Thymus (tissue), 14 donors: ENCODE measurements at places on chromosomes 4 and X. TPM values are rescaled to one million over a fixed set of nuclear protein-coding genes. Genes with fewer than 3 reads are reported as not detected.

Gene RBM46
- 0.09 TPM for total RNA-seq

Gene DGKK
- under 0.01 TPM for total RNA-seq

Gene MAP7D3
- 9.2 TPM for total RNA-seq

Gene DACH2
- total RNA-seq = 0.05 TPM

Gene PDE6B
- 22.5 TPM for total RNA-seq

Gene HSFX2
- total RNA-seq = 0.28 TPM

- no peak for DNase-seq
Observed at GRCh38 chr4:3418029-3418762, 23.6 kb upstream of the HGFAC start.

GRCh38 chrX:105375816-105376215 is 155.3 kb upstream of the TEX13A start:
- no peak for DNase-seq

- no peak for DNase-seq
Observed at GRCh38 chr4:154485127-154485773, 6.3 kb downstream of the DCHS2 start.

GRCh38 chr4:182400790-182401189 is 157.6 kb downstream of the TENM3 start:
- no peak for DNase-seq

DNA sequence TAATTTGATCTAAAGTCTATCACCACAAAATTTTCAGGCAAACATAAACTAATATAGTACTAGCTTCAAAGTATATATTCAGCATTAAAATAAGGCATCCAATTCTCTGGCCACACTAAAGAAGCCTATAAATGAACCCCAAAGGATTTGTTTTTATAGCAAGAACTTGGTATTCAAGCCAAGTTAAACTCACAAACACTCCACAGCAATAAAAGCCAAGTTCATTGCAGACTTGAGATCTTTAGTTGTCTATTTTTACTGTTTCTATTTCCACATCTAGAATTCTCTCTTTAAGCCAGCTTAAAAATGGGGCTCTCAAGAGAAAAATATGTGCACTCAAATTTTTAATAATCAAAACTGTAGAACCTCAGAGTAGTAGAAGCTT is 51.1 kb downstream of the WDFY3 start:
- no peak for DNase-seq

DNA sequence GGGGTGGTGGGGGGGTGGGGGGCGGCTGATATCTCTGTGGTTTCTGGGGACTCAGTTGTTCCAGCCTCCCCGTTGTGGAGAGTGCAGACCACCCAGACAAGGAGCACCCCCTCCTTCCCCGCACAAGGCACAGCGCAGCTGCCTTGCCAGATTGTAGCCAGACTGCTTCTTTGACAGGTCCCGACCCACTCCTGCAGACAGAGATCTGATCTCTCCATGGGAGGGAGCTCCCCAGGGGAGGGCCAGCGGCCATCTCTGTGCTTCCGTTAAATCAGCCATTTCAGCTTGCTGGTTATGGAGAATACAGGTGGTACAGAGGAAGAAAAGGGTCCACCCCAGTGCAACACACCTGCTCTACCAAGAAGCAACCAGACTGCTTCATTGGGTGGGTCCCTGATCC is 80.8 kb downstream of the FGF16 start:
- no peak for DNase-seq

GRCh38 chrX:69900491-69900890 is 149.2 kb downstream of the AWAT2 start:
- DNase-seq = no peak

DNA sequence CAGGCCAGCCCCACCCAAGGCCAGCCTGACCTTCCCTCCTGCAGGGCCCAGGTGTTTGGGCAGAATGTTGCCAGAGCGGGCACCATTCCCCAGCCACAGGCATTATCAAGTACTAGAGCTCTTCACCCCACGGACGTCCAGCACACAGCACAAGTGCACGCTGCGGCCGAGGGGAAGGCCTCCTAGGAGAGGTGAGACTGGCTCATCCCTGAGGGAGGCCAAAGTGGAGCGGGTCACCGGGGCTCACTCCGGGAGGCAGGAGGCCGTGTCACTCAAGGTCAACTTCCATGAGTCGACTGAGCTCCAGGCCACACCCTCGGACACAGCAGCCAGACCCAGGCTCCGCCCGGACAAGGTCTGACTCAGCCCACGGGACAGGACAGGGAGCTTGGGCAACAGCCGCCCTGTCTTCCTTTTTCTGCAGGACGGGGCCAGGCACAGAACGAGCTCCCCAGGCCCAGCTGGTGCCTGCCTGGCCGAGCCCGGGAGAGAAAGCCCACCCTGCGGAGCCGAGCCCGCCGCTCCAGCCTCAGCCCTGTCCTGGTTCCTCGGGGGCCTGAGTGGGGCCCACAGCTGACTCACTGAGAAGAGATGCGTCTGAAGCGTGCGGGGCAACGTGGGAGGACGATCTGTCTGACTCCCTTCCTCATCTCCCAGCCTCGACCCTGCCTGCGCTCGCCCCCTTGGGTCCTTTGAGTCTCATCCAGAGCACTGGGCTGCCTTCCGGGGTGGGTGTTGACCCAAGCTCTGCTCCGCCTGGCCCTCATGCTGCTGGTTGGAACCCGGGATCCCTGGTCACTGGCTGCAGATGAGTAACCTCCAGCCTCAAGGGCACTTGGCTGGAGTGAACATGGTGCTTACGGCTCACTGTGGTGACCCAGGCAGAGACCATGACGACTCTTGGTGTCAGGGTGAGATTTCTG is 1.6 kb downstream of the SLC49A3 start:
- no peak for DNase-seq

- DNase-seq = no peak
Observed at GRCh38 chr4:120630427-120630826, 292.1 kb downstream of the PRDM5 start.

DNA sequence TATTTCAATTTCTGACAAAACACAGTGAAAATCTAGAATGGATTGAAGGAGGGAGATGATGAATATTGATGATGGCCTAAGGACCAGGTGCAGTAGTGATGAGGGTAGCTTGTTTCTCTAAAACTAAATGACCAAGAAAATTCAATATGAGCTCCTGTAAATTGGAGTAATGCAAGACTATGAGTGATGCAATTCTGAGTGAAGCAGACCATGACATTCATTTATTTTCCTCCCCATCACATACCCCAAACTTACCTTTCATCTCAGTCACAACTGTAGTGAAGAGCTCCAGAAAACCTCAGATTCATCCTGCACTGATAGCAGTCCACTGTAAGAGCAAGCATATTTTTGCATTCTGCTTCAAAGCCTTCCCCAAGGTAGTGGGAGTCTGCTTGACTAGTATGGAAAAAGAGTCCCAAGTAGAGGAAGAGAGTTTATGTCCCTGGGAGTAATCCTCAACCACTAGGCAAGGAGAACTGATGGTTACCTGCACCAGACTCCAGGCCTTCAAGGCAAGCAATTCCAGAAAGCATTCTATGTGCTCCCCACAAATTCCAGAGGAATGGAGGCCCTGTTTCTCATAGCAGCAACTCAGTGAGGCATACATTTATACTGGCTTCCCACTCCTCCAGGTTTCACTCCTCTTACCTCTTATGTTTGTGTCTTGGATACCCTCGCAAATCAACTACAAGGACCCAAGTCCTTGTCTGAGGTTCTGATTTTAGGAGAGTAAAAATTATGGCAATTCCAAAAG is 47.2 kb downstream of the CXCL1 start:
- no peak for DNase-seq
